ENCODE measurements at places on chromosomes 7 and 10. TPM values are rescaled to one million over a fixed set of nuclear protein-coding genes. Genes with fewer than 3 reads are reported as not detected.

- H3K27me3 ChIP-seq = no peaks in the 10 kb centered on the region
- peak overlapping the region; percentile 76 for H3K4me3 ChIP-seq
- H3K27ac ChIP-seq = peak overlapping the region; percentile 83
- H3K4me1 ChIP-seq = peaks cover 1% of the 10 kb centered on the region
Measured at GRCh38 chr7:40133561-40134427, 628 bp downstream of the MPLKIP start.

- H3K4me1 ChIP-seq = no peaks in the 10 kb centered on the region
- H3K4me3 ChIP-seq = no peak overlapping the region
- no peaks in the 10 kb centered on the region for H3K36me3 ChIP-seq
Measured at GRCh38 chr10:47022311-47023131, 111.3 kb downstream of the PTPN20 start.

DNA sequence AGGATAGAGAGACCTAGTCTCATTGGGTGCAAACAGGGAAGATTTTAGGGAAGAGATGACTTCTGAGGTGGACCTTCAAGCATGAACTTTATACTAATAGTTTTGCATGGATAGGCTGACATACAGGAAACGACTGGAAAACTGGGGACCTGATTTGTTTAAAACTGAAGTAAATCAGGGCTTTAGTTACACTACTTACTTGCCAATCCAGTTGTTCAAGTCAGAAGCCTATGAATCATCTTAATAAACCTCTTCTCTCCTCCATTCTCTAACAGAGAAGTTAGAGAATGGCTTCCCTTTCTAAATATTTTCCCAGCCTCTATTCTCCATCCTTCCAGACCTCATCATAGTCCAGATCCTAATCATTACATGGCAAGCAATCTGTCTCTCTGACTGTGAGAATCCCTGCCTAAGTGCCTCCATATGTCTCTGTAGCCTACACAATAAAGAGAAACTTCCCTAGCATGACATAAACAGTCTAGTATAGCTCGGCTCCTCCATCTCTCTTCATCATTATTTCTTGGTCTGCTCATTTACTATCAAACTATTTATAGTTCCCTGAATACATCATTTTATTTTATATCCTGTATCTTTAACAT, 55.8 kb downstream of the PRKG1 start:
- H3K4me1 ChIP-seq = no peaks in the 10 kb centered on the region
- no peak for DNase-seq
- no peak overlapping the region for H3K27ac ChIP-seq

The ITGB8 gene
- total RNA-seq = 45.5 TPM

The GHRHR gene
- total RNA-seq = not detected
